Liver (tissue), 10 donors: ENCODE measurements at places on chromosomes 12 and 14. TPM values are rescaled to one million over a fixed set of nuclear protein-coding genes. Genes with fewer than 3 reads are reported as not detected.

- no peak for DNase-seq
Observed at GRCh38 chr14:35406506-35407305, 2.2 kb upstream of the NFKBIA start.

- DNase-seq: no peak
Observed at GRCh38 chr12:1473418-1473817, 121.0 kb downstream of the FBXL14 start.

DNA sequence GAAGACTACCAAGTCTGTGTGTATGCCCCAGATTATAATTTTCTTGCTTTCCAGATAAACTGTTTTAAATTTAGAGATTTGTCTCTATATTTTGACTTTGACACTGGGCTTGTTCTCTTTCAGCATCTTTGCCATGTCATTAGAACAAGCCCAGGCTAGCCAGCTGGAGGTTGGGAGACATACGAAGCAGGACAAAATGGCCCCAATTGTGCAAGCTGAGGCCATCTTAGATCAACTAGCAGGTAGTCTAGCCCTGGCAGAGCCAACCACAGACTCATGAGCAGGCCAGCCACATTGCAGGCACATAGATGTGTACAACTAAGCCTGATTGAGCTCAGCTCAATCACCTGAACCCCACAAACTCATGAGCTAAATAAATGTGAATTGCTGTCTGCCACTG is 321.4 kb downstream of the ATP23 start:
- DNase-seq: no peak

DNA sequence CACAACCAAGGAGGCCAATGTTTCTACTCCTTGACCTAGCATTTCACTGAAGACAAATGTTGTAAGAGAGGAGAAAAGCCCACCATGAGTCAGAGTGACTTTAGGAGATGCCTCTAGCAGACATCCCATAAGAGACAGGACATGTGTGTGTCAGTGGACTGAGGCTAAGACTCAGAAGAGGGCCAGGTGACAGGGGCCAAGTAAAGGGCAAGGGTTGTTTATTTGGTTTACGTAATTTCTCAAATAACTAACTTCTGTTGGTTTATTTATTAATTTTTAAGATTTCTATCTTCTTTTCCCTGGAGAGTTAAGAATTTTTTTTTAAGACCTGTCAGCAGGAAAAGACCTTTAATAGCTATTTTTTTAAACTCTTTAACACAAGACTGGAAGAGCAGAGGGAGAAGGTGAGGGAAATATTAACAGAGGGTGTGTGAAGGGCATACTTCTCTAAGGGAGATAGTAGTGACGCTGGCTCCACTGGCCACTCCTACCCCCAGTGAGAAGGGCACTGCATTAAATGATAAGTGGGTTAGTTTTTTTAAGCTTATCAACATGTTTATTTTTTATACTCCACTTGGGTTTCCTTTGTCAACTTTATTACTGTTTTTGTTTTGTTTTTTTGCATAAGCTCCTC is 3.4 kb downstream of the PNP start:
- DNase-seq: no peak

DNA sequence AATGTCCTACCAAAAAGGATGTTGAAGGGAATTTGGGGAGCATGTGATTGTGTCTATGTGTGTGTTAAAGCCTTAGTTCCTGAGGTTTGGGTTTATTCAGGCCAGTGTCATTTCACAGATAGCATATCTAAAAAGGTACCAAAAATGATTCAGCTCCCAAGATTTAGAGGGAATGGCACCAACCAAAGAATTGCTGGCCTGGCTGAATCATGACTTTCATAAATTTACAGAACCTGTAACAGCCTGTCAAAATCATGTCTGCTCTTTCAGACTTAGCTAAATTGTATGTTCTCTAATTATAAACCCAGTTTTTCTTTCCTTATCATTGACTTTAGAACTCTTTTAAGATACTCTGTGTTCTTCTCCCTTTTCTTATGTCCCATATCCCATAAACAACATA is 231.5 kb downstream of the NUBPL start:
- no peak for DNase-seq

DNA sequence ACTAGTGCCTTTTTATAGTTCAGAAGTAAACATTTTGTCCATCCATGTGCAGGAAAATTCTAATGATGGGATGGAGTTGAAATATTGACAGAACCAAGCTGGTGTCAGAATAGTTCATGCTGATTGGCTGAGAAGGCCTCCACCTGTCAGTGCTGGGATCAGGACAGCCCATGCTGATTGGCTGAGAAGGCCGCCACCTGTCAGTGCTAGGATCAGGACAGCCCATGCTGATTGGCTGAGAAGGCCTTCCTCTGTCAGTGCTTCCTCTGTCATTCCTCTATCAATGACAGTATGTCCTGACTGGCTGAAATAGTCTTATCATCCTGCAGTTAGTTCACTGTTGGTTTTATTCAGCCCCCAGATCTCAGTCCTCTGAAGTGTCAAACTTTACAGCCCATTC is 95.7 kb downstream of the PPP2R5C start:
- DNase-seq: no peak

DNA sequence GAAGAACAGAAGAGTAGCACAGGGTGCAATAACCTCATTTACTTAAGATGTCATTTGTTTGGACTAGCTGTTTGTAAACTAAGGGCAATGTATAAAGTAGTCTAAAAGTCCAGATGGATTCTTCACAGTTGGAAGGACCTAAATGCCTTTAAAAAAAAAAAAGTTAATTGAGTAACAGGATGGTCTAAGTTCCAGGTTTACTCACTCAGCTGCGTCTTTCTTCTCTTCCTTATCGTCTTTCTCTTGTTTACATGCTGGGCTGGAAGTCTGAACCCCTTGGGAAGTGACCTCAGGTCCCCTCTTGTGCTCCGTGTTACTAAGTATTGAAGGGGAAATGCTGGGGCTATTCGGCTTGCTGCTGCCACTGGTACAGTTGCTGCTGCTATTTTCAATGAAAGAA is 82.5 kb downstream of the SH2B3 start:
- DNase-seq: no peak

- DNase-seq: no peak
Observed at GRCh38 chr12:96808587-96808986, 98.5 kb upstream of the NEDD1 start.

The LMNTD1 gene
- total RNA-seq: not detected

- no peak for DNase-seq
Observed at GRCh38 chr12:111171345-111171744, 197.6 kb downstream of the PHETA1 start.

- no peak for DNase-seq
Observed at GRCh38 chr12:84596266-84596665, 316.3 kb downstream of the SLC6A15 start.

GRCh38 chr12:59066445-59066844 is 146.1 kb upstream of the LRIG3 start:
- DNase-seq: no peak

DNA sequence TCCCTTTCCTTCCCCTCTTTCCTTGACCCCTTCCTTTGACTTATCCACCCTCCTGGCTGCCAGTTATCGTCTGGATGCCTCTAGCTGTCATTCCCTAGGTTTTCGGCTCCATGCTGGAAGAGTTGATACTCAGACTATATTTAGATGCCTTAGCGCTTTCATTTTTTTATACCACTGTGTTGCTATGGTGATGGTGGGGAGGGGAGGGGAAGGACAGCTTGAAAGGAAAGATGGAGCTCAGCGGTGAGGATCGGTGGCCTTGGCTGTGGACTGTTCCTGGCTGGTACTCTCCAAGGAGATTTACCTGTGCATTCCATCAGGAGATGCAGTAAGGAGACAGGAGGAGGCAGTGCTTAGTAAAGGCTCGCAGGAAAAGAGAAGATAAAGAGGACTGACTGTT is 108.7 kb downstream of the SLC8A3 start:
- DNase-seq: no peak

The ACRBP gene
- total RNA-seq: 1.5 TPM

- no peak for DNase-seq
Observed at GRCh38 chr14:100804558-100805309, 21.2 kb upstream of the MEG3 start.

- DNase-seq: no peak
Observed at GRCh38 chr12:41186026-41186425, 2.1 kb upstream of the PDZRN4 start.

The MIPOL1 gene
- 6.6 TPM for total RNA-seq

DNA sequence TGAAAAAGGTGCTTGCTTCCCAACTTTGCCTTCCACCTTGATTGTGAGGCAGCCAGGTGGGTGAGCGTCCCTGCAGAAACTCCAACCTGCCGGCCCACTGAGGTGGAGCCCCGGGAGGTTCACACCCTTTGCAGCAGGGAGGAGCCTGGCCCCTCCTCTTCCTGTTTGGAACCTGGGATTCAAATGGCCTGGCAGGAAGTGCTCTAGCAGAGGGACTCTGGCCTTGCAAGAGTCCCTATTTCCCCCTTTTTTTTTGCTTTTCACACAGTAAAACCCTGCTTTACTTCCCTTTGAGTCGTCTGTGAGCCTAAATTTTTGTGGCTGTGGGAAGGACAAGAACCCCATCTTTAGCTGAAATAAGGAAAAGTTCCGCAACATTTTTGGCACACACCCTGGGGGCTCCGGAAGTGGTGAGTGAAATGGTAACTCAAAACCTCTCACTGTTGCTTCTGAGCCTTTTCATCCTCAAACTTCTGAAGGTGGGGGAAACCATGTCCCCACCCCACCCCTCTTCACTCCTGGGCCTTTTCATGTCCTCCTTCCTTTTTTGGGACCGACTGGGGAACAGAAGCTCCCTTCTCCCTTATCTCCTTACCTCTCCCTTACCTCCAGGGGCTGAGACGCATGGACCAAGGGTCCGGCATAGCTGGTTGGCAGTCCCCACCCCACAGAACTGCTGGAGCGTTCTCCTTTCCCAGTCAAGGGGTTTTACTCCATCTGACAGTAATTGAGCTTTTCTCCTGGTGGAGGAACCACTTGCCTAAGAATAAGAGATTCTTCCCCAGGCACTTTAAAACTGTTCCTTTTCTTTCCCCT is 102.0 kb downstream of the KCNMB4 start:
- DNase-seq: no peak

The VDR gene
- total RNA-seq: 0.25 TPM

The RHOJ gene
- total RNA-seq: 1.0 TPM

DNA sequence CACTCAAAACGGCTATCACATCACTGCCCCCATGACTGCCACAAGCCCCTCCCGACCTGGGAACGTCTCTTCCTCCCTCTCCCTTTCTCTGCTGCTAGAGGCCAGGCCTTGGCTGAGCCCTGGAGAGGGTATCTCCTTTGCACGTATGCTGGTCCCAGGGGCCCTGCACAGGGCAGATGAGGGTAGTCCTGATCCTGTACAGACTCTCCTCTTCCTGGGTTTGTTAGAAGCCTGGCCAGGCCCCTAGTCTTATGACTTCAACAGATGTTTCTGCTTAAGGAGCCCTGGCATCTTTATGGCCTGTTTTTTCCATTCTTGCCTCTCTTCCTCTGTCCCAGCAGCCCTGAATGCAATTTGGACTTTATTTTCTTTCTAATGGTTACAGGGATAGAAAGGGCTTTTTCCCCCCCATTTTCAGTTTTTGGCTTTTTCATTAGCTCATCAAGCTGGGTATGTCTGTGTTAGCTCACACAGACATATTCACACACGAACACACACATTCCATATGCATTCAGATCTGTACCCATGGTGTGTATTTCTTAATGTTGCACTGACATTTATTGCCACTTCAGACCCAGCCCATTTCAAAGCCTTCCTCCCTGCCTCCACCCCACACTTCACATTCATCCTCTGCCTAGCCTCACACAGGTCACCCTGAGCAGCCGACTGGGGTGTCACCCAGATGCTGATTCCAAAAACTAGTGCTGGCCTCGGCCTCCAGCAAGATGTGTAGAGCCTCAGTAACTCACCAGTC is 203.2 kb downstream of the ZFP36L1 start:
- no peak for DNase-seq

The CABP1 gene
- 0.08 TPM for total RNA-seq

The TMCC3 gene
- total RNA-seq: 1.4 TPM

The GNB3 gene
- total RNA-seq: under 0.01 TPM

DNA sequence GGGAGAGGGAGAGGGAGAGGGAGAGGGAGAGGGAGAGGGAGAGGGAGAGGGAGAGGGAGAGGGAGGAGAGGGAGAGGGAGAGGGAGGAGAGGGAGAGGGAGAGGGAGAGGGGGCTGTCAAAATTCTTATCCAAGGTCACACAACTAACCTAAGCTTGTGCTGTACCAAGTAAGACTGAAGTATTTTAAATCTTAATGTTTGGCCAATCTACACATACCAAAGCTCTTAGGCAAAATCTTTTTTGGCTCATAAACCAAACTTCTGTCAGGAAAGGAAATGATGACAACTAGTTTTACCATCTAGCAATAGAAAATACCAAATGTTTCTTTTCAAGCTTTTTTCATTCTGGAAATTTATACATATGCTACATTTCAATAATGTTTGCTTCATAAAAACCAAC is 33.8 kb downstream of the CCDC38 start:
- DNase-seq: no peak

- DNase-seq: no peak
Observed at GRCh38 chr12:71636704-71637115, 26.9 kb downstream of the ZFC3H1 start.

GRCh38 chr14:53964249-53964648 is 7.6 kb upstream of the BMP4 start:
- no peak for DNase-seq

The KCNA5 gene
- 0.09 TPM for total RNA-seq

DNA sequence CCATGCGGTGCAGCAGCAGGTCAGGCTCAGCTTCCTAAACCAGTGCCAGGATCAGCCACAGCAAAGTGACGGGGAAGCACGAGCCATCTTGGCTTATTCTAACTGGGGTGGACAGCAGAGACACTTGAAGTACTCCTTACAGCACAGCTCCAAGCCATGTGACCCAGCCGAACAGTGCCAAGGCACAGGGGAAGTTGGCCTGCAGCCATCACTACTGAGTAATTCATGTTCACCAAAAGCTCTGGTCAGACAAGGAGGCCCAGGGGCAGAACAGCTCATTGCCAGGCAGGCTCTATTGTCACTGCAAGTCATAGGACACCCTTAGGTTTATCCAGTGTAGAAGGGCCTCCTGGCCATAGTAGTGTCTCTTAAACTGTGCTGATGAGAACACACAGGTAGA is 23.4 kb upstream of the SLC35F4 start:
- no peak for DNase-seq

The SLC17A8 gene
- total RNA-seq: 0.08 TPM

DNA sequence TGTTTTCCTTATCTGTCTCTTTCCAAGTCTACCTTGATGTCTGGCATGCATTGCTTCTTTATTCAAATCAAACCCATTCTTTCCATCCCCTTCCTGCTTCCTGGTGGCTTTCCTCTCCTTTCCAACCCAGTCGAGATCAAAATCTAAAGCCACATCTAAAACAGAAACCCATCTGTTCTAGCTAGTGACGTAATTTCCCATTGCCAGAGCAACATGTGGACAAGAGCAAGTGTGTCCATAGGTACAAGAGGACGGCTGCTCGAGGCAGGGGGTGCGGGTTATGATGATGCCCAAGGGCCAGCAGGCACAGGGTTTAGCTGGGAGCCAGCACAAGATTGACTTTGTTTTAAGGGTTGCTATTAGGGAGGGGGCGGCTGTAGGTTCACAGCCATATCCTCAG is 7.0 kb downstream of the KRT80 start:
- DNase-seq: no peak
